ENCODE measurements at places on chromosomes 1 and 21. TPM values are rescaled to one million over a fixed set of nuclear protein-coding genes. Genes with fewer than 3 reads are reported as not detected.

The CYP4A11 gene
- 0.13 TPM for total RNA-seq

The GNG4 gene
- not detected for total RNA-seq

The PRAMEF15 gene
- total RNA-seq = not detected

The OR6K3 gene
- not detected for total RNA-seq

The FCER1G gene
- total RNA-seq = not detected

The PLA2G2C gene
- total RNA-seq = not detected

The EFNA4 gene
- total RNA-seq = 2.7 TPM

The ARHGAP30 gene
- under 0.01 TPM for total RNA-seq

The SPRR1A gene
- not detected for total RNA-seq

The TMCC2 gene
- total RNA-seq = 0.53 TPM

The GSTM5 gene
- total RNA-seq = 2.0 TPM

The SMPDL3B gene
- not detected for total RNA-seq

The HAO2 gene
- total RNA-seq = not detected

The GPA33 gene
- total RNA-seq = not detected

The GPR25 gene
- not detected for total RNA-seq

The FMO4 gene
- total RNA-seq = 5.0 TPM

The CLDN17 gene
- not detected for total RNA-seq

The DNALI1 gene
- total RNA-seq = 4.4 TPM

The KRTAP26-1 gene
- total RNA-seq = not detected

The SLC37A1 gene
- 7.2 TPM for total RNA-seq

The TLCD4 gene
- total RNA-seq = 0.99 TPM

The FCRL6 gene
- not detected for total RNA-seq

The GBP5 gene
- under 0.01 TPM for total RNA-seq

The CFAP74 gene
- total RNA-seq = not detected

The FAAH gene
- 0.92 TPM for total RNA-seq

The LCE6A gene
- total RNA-seq = not detected

The CFAP45 gene
- 1.3 TPM for total RNA-seq

All from aortic smooth muscle cell (primary cell).